ENCODE measurements at places on chromosomes 1 and 21.
A peak's percentile ranks its signal among the peaks of the same experiment; 100 is the strongest.

- DNase-seq, result no peak
Observed at GRCh38 chr1:169003864-169004516, 102.5 kb upstream of the ATP1B1 start.

DNA sequence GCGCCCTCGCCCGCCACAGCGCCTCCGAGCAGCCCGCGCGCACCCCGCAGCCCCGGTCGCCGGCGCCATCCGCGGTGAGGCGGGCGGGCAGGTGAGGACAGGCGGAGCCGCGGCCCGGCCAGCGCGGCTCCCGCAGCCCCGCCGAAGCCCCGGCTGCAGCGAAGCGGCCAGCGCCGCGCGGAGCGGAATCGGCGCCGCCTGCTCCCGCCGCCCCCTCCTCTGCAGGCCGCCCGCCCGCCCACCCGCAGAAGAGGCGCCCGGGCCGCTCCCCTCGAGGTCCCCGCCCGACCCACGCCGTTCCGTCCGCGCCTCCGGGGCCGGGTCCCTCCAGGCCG is 1.3 kb downstream of the PRDM16 start:
- DNase-seq, result peak; percentile 73

- no peak for DNase-seq
Observed at GRCh38 chr1:183567584-183567983, 22.7 kb downstream of the NCF2 start.

GRCh38 chr1:51906306-51907078 is 28.0 kb upstream of the NRDC start:
- no peak for DNase-seq

DNA sequence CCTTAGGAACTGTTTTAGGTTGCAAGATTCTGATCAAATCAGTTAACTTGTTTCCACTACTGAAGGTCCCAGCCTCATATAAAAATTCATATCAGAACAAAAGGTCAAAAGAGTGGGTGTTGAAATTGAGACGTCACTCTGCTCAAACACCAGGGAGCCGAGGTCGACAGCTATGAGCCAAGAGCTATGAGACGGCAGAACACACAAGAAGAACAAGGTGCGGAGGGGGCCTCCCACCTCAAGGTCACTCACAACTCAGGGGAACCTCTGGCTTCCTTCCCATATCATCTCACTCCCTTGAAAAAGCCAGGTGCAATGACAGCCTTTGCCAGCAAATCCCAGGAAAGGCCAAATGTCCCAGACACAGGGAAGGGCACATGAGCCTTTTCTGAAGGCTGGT is 749 bp downstream of the SEC16B start:
- no peak for DNase-seq

GRCh38 chr1:34478515-34479076 is 276.3 kb upstream of the GJB5 start:
- peak; percentile 66 for DNase-seq

DNA sequence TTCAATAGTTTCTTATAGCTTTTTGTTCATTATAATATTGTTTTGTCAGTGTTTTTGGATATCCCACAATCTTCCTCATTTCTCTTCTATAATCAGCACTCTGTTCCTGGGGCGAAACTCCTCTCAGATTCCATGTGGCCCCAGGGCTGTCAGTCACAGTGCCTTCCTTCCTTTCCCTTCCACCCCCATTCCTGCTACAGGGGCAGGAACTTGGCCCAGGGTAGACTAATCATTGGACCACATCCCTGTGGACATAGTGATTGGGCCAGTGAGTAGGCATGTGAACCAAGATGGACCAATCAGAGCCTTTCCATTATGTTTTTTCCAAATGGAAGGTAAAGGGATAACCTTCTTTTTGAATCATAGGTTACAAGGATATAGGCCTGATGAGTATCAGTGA is 78.3 kb downstream of the PGM1 start:
- DNase-seq, result no peak

DNA sequence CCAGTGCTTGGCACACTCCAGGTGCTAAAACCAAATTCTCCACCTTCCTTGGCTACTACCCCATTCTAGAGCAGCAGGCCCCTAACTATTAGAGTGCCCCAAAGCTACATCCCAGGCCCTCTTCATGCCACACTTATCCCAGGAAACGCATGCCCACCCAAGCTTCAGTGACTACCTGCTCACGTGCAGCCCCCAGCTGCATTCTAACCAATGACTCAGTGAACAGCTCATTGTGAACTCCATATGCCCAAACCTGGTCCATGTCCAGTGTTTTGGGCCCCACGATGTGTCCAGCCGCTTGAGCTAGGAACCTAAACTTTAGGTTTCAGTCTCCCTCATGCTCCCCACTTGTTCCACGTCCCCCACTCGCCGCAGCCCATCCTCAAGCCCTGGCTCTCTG is 41.5 kb downstream of the NKAIN1 start:
- DNase-seq, result no peak

GRCh38 chr1:41704196-41704595 is 214.5 kb downstream of the HIVEP3 start:
- DNase-seq, result peak; percentile 20

DNA sequence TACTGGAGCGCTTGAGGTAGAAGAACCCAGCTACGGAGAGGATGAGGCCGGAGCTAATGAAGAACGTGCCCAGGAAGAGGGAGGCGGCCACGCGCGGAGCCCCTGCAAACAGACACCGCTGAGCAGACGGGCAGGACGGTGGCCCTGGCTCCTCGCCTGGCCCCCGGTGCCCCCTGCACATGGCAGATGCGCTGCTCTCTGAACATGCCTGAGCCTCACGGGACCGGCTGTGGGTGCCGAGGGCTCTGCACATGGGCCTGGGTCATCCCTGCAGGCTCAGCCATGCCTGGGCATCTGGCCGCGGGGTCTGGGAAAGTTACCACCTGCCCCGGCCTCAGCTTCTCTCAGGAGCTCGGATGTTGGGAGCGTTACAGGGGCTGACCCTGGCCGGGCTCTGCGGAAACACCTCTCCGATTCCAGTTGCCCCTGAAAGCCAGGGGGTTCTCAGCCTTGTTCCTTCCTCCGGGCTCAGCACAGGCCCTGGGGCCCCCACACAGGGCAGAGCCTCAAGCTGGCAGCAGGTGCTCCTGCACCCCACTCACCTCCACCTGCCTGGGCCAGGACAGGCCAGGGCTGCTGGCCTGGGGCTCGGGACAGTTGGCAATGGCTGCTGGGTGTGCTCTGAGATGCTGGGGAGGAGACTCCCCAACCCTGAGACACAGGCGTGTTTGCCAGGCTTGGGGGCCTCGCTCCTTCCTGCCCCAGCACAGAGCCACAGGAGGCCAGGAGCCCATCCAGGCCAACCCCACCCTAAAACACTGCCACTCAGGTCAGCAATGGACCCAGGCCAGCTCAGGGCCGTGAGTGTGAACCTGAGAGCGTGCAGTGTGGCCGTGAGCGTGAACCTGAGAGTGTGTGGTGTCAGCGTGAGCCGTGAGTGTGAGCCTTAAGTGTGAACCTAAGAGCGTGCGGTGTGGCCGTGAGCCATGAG is 12.1 kb upstream of the RNF223 start:
- DNase-seq, result no peak
